Cerebellum (tissue), 4 donors: ENCODE measurements at places on chromosomes 3 and 15. TPM values are rescaled to one million over a fixed set of nuclear protein-coding genes. Genes with fewer than 3 reads are reported as not detected.

DNA sequence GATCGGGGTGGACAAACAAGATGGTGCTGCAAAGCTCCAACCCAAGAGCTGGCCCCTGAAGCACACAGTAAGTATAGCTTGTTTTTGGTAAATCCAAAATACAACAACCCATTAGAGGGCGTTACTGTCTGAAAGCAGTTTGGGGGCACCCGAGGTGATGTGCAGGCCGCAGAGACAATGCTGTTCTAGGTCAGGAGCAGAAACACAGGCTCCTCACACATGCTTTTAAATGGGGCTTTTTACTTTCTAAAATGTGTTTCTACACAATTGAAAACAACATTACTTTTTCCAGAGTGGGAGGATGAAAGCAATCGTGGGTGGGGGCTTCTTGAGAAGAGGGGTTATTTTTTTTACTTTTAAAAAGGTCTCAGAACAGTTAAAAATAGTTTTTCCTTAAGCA is 1029.3 kb upstream of the CFAP20DC start:
- DNase-seq: no peak

GRCh38 chr3:7160689-7161088 is 299.8 kb downstream of the GRM7 start:
- DNase-seq: no peak

DNA sequence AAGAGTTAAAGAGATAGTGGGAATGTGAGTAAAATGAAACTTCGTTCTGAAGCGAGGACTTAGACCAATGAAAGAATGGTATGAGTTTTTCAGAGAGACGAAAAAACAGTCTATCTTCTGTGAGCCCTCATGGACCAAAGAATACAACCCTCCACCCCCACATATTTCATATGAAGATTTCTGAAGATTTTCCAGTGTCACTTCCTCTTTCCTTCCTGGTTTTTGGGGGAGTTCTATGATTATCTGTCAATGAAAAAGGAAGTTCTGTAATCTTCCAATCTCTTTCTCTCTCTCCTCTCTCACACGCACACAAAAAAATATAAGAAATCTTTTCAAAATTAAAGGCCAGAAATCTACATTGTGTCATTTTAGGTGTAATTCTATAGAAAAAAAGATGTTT is 27.7 kb downstream of the CMSS1 start:
- DNase-seq: no peak

DNA sequence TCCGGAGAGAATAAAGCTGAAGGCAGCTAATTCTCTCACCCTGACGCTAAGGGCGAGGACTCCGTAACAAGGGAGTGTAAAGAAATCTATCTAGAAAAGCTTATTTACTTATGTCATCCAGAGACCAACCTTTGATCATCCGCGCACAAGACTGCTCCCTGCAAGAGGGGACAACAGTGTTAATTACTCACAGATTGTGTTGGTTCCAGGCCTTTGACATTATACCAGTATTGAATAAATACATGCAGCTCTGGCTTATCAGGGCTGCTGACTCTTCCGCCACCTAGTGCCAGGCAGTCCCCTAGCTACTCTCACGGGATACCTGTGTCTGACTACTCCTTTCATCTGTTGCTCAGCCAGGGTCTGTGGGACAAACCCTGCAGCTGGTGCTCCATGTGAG is 211.7 kb downstream of the DTWD1 start:
- no peak for DNase-seq

DNA sequence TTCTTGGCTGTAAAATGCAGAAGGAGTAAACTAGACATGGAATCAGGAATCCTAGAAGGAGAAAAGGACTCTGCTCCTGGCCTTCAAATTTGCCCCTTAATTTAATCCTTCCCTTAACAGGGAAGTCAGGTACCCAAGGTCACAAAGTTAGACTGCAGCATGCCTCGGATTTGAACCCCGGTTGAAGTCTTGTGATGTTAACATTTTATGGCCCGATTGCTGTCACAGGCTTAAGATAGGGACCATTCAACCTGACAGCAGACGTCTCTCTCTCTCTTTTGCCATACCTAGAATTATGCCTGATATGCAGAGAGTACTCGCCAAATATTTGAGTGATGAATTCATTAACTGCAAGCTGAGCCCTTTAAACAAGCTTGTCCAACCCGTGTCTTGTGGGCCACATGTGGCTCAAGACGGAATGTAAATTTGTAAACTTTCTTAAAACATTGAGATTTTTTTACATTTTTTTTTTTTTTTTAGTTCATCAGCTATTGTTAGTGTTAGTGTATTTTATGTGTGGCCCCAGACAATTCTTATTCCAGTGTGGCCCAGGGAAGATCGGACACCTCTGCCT is 217.2 kb downstream of the THSD4 start:
- no peak for DNase-seq

GRCh38 chr3:186251948-186252619 is 110.0 kb downstream of the DGKG start:
- DNase-seq: no peak

DNA sequence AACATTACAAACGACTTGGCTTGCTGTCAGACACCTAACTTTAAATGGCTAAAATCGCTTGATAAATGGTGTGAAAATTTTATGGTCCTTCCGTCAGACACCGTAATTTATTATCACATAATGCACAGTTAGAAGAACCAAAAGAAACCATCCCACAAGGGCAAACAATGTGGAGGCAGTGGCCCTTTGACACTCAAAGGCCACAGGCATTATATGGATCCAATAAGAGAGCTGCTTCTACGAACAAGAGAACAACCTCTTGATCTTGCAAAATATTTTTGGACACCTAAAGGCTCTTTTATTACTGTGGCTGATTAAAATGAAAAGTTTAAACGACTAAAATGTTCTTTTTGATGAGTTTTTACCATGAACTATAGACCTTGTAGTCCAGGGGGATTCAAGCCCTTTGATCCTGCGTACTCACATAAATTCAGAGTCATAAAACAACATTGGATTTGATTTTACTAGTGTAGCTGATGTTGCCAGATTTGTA is 202.8 kb downstream of the FMN1 start:
- no peak for DNase-seq

- peak; percentile 29 for DNase-seq
Measured at GRCh38 chr3:174441588-174442301, 417.4 kb upstream of the NAALADL2 start.

Gene SLC28A2
- total RNA-seq: not detected

Gene C15orf40
- 21.5 TPM for total RNA-seq

Gene GOLGA8T
- total RNA-seq: 0.64 TPM

DNA sequence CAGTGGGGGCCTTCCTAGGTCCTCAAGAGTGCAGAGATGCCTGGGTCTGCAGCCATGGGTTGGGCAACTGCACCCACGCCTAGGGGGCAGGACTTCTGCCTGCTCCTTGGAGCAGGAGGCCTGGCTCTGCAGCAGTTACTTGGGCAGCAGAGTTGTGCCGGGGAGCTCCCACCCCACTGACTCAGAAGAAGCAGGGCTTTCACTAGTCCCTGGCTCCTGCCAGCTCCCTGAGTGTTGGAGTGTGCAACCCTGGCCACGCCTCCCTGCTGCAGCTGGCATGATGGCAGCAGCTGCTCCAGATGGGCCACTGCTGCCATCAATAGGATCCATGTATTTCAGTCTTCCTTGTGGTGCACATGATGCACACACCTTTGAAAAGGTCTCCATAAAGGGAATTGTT is 40.6 kb upstream of the KCNH8 start:
- no peak for DNase-seq

Gene LSM3
- 6.8 TPM for total RNA-seq

DNA sequence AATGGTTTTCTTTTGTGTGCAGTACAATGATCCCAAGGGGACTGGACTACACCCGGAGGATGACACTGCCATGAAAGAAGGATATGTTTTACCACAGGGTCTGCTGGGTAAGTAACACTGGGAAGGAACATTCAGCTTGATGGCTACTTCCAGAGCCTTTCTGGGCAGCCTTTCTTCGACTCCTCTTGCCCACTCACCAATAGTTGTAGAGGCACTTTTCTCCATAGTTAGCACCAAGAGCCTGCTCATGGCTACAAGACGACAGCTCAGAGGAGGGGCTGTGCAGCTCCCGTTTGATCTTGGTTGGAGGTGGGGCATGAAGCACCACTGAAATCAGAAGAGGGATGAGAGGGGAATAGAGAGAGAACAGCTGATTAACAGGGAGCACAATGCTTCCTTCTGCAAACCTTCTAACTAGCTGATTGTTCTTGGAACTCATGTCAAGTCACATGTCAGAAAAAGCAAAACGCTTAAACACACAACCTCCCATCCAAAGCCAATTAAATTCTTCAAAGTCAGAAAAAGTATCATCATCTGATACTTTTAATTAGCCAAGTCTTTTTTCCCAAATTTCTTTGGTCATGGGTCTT is 27.9 kb downstream of the ETV5 start:
- DNase-seq: no peak

Gene SLC15A2
- total RNA-seq: 15.2 TPM

- DNase-seq: peak; percentile 2
Measured at GRCh38 chr3:152737021-152737908, 97.7 kb upstream of the P2RY1 start.

GRCh38 chr15:77798151-77798835 is 165.6 kb upstream of the LINGO1 start:
- peak; percentile 91 for DNase-seq

Gene GRK7
- 0.09 TPM for total RNA-seq

GRCh38 chr3:24679429-24679828 is 184.8 kb upstream of the THRB start:
- DNase-seq: no peak

DNA sequence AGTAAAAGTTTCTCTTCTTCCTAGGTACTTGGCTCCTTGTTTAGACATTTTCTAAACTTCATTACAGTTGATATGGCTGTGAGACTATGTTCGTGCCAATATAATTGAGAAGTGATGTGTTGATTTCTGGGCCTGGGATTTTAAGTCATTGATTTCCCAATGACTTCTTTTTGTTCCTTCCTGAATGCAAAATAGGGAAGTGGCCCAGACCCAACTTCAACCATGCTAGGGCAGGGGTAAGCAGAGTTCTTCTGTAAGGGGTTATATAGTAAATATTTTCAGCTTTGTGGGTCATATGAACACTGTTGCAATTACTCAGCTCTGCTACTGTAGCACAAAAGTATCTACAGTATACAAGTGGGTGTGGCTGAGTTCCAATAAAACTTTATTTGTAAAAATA is 320.1 kb upstream of the WNT5A start:
- DNase-seq: no peak

DNA sequence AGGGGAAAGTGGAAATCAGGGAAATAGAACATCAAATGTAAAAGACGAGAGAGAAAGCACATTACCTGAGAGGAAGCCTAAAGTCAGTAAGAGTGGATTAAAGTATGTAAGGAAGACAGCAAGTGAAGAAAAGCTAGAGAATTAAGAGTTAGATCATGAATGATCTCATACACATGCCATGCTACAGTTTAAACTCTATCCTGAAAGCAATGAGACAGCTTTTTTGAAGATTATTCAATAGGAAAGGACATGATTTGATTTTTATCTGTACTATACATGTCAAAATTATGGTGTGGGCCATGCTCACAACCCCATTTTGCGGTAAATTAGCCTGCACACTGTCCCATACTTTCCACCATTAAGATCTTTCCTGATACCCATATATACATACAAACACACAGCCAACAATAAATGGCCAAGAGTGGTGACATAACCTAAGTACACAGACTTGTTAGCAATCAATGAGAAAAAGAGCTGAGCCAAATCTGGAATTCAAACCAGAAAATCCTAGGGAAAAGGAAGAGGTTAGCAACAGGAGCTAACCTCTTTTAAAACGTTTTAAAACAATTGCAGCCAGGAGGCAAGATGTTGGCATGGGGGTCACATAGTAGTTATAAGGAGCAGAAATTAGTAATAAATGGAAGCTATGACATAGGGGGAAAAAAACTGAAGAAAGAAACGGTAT is 4.5 kb downstream of the MYO9A start:
- no peak for DNase-seq

DNA sequence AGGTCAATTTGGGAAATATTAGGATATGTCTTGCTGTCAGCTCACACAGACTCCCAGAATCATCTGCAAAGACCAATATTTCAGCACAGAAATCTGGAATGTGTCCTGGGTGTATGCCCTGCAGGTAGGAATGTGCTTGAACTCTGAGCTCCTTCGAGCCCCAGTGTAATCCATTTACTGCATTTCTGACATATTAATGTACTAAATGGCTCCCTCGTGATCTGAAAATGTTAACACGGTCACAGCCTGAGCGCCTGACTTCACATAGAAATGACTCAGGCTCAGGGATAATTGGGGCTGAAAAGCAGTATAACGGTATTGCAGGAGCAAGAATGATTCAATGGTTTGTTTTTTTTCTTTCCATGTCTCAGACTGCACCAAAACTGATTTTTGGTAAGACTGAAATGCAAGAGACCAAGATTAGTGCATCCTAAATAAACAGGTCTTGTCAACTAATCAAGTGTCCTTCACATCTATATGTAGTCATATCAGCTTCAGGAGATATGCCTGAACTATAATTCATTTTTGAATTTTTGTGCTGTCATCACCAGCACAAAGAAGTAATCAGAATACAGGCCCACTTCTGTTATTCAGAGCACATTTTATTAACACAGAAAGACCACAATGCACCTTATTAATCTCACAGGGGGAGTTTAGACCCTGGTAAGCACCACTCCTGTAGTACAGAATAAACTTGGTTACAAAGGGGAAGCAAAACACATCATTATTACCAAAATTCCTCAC is 49.8 kb downstream of the DCLK3 start:
- DNase-seq: no peak

DNA sequence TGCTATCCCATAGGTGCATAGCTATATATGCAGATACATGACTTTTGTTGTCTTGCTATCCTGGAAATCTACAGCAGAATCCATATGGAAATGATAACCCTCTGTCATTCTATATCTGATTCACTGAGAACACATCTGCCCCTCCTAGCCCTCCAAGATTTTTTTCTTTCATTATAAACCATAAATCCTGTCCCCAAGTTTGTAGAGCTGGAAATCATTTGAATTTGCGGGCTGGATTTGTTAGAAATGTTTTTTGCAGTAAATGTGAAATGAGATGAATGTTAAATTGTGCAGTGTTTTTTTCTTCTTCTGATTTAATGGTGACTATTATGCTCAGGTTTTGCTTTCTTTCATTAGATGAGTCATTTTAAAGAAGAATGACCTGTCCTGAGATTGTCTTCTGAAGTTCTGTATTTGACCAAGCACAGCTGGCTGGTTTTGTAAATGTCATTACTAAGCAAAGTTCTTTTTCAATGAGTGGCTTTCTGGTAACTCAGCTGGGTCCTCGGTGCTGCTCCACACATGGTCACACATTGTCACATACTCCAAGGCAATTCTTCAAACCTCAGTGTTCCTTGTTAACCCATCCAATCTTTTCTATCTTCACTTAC is 25.3 kb upstream of the ABHD17C start:
- DNase-seq: no peak

Gene SOX14
- 0.73 TPM for total RNA-seq
